ENCODE measurements at places on chromosomes 5 and 9.

- DNase-seq: no peak
Observed at GRCh38 chr9:73575101-73576060, 423.7 kb downstream of the ANXA1 start.

DNA sequence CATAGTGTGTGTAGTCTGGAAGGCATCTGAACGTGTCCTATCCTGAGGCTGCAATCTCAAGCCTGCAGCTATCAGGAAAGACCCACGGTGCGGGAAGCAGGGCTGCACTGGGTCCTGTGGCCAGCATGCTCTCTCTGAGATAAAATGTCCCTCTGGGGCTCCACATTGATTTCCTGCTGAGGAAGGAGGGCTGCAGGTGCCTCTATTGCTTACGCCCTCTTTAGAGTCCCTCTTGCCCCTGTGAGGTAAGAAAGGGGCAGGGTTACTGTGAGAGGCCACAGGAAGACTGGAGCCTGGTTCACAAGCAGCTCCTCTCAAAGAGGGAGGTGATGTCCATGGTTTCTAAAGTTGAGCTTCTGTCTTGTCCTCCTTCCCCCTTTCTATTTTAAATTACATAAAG lies 299.9 kb upstream of the RFX3 start:
- DNase-seq: no peak

DNA sequence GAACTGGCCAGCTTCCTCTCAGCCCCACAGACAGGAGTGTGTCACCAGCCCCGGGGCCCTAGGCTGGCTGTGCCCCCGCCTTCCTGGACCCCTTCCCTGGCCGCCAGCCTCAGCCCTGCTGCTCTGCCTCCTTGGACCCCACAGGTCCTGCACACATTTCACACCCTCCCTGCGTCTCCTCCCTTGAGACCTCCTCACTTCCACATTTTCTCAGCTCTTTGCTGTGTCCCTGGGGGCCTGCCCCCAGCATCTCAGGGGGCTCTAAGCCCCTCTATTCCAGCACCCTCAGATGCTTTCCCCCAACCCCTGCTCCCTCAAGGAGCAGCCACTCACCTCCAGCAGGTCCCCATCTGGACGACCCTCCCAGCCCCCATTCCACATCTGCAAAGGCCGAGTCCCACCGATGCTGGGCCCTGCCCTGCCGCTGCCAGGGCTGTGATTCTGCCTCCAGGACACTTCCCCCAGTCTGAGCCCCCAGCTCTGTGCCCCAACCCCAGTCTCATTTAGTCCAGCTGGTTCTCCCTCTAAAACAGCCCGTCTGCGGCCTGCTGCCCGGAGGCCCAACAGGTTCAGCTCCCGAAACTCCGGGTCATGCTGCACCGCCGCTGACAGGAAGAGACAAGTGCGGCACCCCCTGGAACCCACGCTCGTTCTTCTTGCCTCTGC lies 4.2 kb downstream of the SLC34A3 start:
- DNase-seq: no peak

DNA sequence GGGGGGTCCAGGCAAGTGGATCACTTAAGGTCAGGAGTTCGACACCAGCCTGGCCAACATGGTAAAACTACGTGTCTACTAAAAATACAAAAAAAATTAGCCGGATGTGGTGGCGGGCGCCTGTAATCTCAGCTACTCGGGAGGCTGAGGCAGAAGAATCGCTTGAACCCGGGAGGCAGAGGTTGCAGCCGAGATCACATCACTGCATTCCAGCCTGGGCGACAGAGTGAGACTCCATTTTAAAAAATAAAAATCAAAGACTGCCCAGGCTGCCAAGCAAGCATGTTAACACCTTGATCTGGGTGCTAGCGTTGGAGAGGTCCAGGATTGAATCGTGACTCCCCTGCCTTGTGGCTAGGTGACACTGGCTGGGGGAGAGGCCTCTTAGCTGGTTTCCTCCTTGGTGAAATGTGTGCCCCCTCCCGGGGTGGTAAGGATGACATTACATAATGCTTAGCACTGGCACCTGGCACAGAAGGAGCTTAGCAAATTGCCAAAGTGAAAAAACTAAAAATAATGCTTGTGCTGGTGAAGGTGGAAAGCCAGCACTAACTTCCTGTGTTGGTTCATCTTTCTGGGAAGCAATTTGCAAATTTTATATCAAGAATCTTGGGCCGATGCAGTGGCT lies 2.2 kb upstream of the CIZ1 start:
- DNase-seq: no peak

- DNase-seq: no peak
Observed at GRCh38 chr9:74595286-74595685, 98.2 kb downstream of the RORB start.

- no peak for DNase-seq
Observed at GRCh38 chr5:23461576-23461975, 45.8 kb upstream of the PRDM9 start.

GRCh38 chr5:98102936-98103335 lies 670.5 kb upstream of the RGMB start:
- DNase-seq: no peak

GRCh38 chr5:114361724-114362196 lies at the start of gene KCNN2:
Gene KCNN2, plus strand, starts transcription at chr5:114362070. Its CDS starts 70 bp downstream, at chr5:114362140.
- no peak for DNase-seq

DNA sequence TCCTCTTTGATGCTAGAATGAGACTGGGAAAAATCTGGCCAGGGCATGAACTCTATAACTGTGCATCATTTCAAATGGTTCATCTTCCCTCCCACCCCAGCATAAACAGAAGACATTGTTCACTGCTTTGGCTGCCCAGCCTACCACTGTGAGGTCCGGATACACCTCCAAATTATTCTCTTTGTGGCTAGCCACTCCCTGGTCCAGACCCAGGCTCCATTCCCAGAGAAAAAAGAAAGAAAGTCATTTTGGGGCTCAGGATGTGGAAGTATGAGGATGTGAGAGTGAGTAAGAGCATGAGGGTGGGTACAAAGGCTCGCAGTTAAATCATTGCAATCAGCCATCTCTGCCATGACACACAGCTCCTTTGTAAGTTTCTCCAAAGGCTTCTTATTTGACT lies 559.2 kb downstream of the PSAT1 start:
- no peak for DNase-seq

DNA sequence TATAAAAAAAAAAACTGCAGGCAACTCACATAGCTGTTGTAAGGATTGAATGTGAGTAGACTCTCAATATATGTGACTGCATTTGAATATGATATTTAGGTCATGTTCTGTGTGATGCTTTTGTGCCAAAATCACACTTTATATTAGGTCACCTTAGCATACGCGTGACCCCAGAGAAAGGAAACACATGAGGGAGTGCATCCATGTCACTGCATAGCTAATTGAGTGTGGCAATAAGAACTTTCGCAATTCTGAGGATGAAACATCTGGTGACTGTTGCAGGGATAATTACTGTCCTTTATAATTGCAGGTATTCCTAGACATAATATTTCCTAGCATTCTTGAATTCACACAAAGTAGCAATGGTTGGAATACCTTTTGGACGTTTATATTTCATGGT lies 459.5 kb upstream of the KLF4 start:
- DNase-seq: no peak

DNA sequence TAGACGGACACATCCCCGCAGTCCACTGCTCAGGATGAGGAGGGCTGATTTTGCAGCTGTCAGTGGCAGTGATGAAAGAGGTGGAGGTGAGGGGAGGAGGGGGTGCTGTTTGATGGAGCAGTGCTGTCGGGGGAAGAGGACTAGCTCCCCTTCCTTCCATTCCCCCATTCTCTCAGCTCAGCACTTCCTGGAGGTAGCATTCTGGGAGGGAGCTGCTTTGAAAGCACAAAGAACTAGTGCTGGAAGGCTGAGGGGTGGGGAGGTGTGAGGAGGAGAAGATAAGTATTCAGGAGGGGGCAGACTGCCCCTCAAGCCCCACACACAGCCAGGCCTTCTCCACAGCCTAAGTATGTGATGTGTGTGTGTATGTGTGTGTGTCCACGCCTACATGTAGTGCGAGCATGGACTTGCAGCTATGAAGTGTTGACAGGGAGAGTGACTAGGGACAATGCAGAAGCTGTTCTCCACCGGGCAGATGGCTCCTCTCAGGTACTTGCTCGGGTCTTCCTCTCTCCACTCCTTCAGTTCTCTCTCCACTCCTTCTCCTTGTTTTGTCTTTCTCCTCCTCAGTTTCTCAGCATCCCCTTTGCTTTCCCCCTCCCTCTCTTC lies 65.5 kb upstream of the HSPA9 start:
- no peak for DNase-seq

DNA sequence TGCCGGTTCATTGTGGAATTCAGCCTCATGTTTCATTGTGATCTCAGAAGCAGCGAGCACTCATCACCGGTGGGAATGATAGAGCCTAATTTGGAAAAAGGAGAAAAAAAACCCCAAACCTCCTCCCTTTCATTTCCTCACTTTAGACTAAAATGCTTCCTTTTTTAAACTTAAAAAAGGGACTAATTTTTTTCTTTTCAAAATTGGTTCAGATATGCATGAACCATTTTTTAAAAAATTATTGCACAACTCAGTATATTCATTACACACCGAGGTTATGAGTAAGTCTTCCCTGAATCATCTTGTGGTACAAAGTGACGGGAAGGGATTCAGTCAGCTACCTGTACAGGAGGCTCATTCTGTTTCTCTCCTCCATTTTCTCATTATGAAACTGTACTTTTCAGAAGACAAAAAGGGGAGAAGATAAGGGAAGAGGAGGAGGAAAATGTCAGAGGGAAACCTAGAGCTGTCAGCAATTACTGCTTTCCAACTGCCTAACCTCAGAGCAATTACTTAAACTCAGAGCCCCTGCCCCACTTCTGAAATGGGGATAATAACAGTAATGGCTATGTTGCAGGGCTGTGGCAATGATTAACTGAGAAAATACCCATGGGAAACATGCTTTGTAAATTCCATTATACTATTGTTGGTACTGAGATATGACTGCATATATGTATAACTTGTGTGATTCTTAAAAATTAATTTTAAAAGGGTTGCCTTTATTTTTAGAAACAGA lies 24.0 kb downstream of the GALNT10 start:
- no peak for DNase-seq

DNA sequence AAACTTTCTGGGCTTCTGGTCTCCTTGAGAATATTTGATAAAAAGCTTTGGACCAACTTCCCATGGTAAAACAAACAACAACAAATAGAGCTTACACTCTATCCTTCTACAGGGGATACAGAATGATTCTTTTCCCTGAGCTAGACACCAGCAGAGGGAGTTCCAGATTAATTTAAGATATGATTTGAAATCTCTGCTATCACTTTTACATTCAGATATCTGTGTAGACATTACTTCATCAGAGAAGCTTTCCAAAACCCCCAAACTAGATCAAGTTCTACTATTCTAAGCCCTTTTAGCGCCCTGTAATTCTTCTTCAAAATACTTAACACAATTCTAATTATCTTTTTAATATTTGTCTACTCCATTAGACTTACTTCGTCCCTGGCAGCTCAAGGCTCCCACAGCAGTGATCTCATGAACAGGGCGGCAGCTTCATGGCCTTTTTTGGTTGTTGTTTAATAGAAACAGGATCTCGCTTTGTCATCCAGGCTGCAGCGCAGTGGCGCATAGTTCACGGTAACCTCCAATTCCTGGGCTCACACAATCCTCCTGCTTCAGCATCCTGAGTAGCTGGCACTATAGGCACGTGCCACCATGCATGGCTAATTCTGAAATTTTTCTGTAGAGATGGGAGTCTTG lies 955 bp upstream of the GALNT12 start:
- no peak for DNase-seq

DNA sequence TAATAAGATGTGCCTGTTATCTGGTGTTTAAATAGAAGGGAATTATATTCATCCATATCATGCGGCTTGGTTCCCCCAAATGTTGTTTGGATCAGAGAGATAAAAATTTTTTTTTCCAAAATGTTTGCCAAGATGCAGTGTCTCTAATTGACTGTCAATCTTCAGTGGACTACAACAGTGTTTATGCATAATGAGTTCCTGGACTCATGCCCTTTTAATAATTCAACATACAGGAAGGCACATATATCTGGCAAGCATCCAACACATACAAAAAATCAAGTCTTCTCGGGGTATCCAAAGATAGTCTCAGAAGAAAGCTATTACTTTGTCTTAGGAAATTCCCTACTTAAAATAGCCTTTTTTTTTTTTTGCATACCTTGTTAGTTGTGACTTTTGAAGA lies 1534.7 kb downstream of the EFNA5 start:
- DNase-seq: no peak

DNA sequence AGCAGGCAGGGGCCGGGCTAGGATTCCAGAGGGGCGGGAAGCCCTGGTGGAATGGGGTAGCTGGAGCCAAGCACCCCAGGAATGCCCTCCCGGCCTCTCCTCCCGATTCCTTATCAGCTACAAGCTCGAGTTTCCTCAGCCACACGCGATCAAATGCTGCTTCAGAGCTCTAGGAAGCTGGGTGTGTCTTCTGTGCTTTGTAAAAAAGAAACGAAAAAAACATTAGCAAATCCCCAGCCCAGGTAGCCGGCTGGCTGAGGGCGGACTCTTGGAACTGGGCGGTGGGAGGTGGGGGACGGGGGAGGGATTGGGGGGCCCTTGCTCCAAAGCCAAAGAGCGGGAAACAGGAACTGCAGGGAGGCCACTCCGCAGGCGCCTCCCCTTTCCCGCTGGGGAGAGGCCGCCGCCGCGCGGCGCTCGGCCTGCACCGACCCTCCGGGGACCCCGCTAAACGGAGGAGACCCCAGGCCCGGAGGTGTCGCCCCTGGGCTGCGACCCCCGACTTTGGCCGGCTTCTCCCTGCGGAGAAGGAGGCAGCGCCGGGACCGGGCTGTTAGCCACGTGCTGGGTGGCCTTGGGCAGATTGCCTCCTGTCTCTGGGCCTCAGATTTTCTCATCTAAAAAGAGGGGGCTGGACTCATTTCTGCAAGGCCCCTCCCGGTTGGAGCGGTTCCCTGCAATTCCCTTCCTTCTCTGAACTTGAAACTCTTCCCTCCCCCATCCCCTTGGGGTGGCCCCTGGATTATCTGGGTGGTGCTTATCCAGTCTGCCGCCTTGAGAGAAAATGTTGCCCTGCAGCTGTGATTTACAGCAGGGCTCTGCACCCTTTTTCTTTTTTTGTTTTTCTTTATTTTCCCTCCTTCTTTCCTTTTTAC lies 40.9 kb upstream of the FABP6 start:
- no peak for DNase-seq

GRCh38 chr5:132467287-132467984 lies 23.1 kb downstream of the IRF1 start:
- no peak for DNase-seq

DNA sequence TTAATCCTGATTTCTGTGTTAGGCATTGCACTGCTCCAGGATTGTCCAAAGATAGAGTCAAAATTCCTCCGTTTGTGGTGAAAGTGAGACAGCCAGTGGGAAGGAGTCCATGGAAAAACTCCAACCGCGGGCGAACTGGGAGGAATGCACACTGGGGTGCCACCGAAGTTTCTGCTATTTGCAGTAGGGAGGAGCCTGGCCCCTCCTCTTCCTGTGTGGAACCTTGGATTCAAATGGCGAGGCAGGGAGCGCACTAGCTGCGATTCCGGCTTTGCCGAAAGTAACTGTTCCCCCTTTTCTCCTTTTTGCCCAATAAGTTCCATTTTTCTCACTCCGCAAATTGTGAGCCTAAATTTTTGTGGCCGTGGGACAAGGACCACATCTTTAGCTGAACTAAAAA lies 9.3 kb downstream of the BAAT start:
- no peak for DNase-seq

DNA sequence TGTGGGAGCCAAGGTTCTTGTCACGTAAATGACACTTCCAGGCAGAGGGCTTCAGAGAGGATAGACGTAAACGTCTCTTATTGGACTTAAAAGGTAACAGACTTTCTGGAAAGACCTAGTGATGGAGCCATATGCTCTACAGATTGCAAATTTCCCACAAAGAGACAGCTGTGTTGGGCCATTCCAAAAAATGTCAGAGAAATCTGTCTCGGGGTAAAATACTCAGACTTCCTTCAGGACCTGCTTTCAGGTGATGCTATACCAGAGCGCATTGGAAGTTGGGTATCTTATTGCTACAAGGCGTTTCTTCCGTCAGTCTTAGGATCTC lies 29.2 kb downstream of the PROP1 start:
- DNase-seq: no peak

Measured in stimulated activated CD4-positive, alpha-beta T cell treated with anti-CD3 and anti-CD28 coated beads, Interleukin-15, amount 100 ng/mL, for 48 hours (primary cell).